ENCODE measurements at places on chromosomes 1 and 21.

DNA sequence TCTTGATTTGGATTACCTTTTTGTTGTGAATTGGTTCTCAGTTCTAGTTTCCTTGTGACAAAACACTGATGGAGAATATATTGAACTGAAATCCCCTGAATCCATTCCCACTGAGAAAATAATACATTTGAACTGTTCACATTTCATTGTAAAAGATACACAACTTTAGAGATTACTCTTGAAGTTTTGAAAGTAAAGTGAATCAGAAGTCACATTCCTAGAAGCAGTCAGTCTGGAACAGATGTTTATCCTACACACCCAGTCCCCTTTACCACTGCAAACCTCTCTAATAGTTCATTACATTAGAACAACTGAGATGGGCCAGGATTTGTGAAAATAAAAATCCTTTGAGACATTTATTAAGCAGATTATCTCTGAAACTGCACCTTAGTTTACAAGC is 3.4 kb downstream of the RERE start:
- DNase-seq = no peak

- DNase-seq = no peak
Measured at GRCh38 chr1:4137621-4138415, 237.7 kb upstream of the C1orf174 start.

DNA sequence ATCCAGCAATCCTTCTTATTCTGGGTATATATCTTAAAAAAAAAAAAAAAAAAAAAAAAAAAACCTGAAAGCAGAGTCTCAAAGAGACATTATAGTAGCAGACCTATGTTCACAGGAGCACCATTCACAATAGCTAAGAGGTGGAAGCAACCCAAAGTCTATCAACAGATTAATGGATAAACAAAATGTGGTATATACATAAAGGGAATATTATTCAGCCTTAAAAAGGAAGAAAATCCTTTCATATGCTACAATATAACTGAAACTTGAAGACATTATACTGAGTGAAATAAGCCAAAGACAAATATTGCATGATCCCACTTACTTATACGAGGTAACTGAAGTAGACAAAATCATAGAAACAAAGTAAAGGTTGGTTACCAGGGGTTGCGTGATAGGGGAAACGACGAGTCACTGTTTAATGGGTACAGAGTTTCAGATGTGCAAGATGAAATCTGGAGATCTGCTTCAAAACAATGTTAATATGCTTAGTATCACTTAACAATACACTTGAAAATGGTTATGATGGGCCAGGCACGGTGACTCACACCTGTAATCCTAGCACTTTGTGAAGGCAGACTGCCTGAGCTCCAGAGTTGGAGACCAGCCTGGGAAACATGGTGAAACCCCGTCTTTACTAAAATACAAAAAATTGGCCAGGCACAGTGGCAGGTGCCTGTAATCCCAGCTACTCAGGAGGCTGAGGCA is 29.5 kb downstream of the PIK3R3 start:
- DNase-seq = no peak

GRCh38 chr1:31574749-31575368 is 1.5 kb upstream of the TINAGL1 start:
- DNase-seq = no peak

DNA sequence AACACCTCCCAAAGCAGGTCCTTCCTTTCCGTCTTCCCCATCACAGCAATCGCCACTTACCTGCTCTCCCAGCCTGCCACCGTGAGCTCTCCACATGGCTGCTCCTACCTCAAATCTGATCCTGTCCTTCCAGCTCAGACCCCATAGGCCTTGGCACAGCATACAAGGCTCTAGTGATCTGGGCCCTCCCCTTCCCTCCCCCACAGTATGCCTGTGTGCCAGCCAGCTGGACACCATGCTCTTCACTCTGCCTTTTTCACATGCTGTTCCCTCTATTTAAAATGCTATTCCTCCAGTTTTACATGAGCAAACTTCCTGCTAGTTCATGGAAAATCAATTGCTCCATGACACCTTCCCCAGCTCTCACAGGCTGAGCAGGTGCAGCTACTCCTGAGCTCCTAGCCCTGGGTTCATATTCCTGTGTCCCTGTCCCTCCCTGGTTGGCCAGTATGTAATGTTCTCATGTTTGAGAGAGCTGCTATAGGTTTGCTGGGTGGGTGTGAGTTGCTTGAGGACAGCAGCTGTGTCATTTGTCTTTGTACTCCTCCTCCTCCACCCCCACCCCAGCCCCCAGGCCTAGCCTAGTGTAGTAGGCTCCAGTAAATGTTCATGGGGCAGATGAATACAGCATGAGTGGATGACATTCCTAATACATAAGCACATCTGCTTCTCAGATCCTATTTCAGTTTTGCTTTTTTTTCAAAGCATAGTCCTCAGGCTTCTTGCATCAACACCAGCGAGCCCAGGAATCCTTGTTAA is 6.3 kb upstream of the TNNT2 start:
- DNase-seq = no peak

DNA sequence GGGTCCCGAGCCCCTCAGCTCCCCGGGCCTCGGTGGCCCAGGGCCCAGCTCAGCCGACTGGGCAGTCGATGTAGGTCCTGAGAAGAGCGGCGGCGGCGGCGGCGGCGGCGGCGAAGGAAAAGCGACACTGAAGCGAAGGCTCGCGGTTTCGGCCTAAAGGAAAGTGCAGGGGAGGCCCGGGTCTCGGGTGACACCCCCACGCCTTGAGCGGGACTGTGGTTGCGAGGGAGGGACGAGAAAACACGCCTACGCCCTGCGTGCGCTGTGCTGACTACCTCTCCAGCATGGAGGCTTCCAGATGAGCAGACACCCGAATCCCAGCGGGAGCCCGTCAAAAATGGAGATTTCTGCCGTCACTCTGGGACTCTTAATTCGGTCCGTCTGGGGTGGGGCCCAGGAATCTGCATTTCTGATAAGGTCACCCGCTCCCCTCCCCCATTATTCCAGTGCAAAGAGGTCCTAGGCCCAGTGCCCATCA is 31.2 kb downstream of the DNTTIP2 start:
- no peak for DNase-seq
